A549 (cell line): ENCODE measurements at places on chromosomes 7 and 10.

- DNase-seq = no peak
Measured at GRCh38 chr7:3762146-3762831, 461.2 kb downstream of the SDK1 start.

- no peak for DNase-seq
Measured at GRCh38 chr10:74750848-74751274, 75.5 kb upstream of the KAT6B start.

- no peak for DNase-seq
Measured at GRCh38 chr10:131514454-131514853, 202.9 kb upstream of the TCERG1L start.

- DNase-seq = peak; percentile 6
Measured at GRCh38 chr10:20492447-20492846, 404.7 kb downstream of the NEBL start.
